Bronchial epithelial cell (primary cell): ENCODE measurements at places on chromosomes 7 and 10. TPM values are rescaled to one million over a fixed set of nuclear protein-coding genes. Genes with fewer than 3 reads are reported as not detected.

- no peak for DNase-seq
These were observed 3.8 kb upstream of the TRIM56 start for GRCh38 chr7:101081432-101081831.

COL26A1 gene
- total RNA-seq = not detected in 2 replicates

CARD11 gene
- total RNA-seq = 3.3 and 6.3 TPM in 2 replicates

GPR141 gene
- 0.13 and 0.26 TPM in 2 replicates for total RNA-seq
